NCI-H1417 treated with DMSO at 0.1 percent for 48 hours (cell line): ENCODE measurements at places on chromosomes 12 and 14.

GRCh38 chr12:96083020-96083719 lies 47.8 kb upstream of the LTA4H start:
- DNase-seq = no peak

GRCh38 chr12:78155546-78155945 lies 324.9 kb downstream of the NAV3 start:
- no peak for DNase-seq

DNA sequence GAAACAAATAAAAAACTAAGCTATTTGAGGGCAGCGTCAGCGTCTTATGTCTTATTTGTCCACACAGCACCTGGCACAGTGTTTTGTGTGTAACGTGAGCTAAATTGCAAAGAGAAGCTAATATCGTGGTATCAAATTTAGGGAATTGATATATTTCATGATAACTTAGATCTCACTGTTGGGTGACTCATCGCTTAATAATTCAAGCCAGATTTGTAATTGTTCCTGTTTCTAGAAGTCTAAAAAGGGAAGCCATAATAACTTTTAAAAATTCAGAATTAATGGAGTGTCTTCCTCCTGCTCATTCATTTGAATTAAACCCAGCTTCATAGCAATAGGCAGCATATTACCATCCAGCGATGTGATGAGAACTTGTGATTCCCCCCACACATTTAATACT lies 214.7 kb downstream of the PDZRN4 start:
- no peak for DNase-seq

- no peak for DNase-seq
Measured at GRCh38 chr14:77139022-77139421, 2.6 kb downstream of the ZDHHC22 start.

GRCh38 chr12:49867570-49868341 lies 24.9 kb upstream of the BCDIN3D start:
- no peak for DNase-seq

DNA sequence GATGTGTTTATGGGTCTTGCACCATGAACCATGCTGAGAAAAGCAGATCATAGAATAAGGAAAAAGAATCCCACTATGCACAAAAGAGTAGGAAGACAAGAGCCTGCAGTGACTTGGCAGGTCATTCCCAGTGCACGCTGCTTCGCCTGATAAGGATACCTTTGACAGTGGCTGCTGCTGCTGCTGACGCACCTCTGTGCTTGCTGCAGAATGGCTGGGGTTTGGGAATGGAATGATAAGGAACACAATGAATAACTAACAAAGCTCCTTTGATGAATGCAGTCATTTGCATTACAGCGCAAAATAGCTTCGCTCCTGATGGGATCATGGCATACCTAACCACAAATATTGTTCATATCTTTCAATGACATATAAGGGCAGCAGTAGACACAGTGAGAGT lies 278.7 kb downstream of the PDZRN4 start:
- no peak for DNase-seq

DNA sequence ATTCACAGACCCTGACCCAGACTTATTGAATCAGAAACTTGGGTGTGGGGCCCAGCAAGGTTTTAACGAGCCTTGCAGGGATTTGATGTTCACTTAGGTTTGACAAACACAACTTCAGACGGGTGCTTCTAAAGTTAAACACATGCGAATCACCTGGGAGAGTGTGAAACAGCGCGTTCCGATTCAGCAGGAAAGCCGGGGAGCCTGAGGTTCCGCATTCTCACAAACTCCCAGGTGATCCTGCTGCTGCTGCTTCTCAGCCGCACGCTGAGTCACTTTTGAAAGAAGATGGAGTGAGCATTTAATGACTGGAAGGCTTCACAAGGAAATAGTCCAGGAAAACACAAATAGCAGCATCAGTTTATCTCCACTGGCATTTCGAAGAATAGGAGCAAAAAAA lies 44.2 kb upstream of the DDX11 start:
- no peak for DNase-seq

DNA sequence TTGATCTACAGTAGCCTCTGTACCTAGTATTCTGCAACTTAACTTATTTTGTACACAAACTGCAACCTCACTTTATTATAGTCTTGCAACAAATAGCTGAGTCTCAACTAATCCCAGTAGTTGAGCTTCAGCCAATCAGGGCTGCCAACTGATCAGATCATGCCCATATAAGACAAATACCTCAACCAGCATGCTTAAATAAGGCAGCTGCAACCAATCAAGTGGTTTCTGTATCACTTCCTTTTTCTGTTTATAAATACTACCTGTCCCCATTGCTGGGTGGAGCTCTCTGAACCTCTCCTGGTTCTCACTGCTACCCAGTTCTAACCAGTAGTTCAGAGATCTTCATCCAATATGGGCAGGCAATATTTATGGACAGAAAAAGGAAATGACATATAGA lies 248.5 kb upstream of the FBXO33 start:
- DNase-seq = no peak

GRCh38 chr14:20143911-20144310 lies 5.3 kb downstream of the OR4N5 start:
- DNase-seq = no peak

DNA sequence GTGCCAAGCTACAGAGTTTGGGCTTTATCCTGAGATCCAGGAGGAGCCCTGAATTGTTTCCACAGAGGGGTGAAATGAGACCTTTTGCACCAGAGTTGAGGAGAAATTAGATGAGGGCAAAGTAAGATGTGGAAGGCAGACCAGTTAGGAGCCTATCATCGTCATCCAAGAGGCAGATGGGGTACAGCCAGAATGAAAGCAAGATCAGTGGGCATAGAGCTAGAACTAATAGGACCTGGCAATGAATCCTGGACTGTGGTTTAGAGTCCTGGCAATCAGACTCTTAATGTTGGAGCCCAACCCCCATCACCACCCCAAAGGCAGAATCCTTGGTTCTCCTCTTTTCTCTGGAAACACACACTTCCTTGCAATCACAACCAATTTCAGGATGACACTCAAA lies 166.6 kb upstream of the HMGA2 start:
- DNase-seq = no peak

- DNase-seq = no peak
Measured at GRCh38 chr12:95608252-95609033, 57.2 kb upstream of the USP44 start.

DNA sequence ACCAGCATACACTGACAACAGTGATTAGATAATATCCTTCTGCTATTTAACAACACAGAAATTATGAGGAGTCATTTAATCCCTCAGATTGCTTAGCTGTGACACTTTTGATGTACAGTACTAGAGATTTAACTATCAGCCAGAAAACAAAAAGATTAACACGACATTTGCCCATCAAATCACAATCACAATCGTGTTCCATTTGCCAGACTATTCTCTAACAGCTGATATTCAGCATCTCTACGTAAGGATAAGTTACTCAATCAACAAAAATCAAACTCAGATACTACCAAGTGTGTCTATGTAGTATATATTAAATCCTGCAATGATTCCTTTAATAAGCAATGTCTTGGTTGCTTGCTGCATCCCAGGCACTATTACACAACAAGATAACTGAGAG lies 558.7 kb upstream of the USP15 start:
- DNase-seq = no peak

GRCh38 chr12:89593233-89593632 lies 67.4 kb upstream of the POC1B start:
- DNase-seq = no peak

DNA sequence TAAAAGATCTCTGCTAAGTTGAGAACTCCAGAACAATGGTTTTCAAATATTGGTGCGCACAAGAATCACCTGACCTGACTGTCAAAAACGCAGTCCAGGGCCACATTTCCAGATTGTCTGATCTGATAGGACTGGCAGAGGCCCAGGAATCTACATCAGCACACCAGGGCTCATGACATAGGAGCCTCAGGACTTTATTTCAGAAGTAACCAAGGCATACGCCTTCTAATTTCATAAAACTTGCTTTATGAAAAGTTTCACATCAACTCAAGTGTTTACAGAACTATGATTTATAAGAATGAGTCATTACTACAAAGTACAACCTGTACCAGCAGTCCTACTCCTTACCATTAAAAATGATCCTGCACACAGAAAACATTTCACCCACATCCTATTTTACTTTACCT lies 47.7 kb upstream of the PTPRO start:
- DNase-seq = no peak

DNA sequence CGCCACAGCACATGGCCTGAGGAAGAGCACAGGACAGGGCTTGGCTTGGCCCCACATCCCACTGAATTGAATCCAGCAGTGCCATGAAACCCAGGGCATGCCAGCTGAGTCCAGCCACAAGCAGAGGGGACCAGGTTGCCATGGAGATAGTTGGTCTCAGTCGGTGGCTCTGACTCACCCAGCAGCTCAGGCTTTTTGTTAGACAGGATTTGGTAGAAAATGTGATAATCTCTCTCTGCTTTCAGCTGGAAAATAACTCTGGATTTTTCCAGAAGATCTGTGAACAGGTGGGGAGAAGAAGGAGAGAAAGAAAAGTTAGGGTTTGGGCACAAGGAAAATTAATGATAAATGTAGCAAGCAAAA lies 4.8 kb downstream of the MYH7 start:
- DNase-seq = no peak

DNA sequence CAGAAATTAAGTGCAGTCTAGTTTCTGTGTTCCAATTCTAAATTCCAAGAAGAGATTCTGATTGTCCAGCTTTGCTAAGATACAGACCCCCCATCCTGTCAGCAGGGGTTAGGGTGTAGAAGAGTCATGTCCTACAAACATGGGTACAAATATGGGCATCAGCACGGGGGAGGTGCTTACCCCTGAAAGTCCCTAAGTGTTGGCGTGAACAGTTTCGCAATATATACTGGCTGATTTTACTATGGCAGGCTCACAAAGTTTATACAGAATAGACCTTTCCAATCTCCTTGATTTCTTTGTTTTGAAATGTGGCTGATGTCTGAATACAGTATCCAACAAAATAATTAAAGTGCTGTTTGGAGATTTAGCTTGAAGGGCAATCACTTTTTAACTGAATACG lies 71.6 kb upstream of the PPM1H start:
- DNase-seq = no peak

DNA sequence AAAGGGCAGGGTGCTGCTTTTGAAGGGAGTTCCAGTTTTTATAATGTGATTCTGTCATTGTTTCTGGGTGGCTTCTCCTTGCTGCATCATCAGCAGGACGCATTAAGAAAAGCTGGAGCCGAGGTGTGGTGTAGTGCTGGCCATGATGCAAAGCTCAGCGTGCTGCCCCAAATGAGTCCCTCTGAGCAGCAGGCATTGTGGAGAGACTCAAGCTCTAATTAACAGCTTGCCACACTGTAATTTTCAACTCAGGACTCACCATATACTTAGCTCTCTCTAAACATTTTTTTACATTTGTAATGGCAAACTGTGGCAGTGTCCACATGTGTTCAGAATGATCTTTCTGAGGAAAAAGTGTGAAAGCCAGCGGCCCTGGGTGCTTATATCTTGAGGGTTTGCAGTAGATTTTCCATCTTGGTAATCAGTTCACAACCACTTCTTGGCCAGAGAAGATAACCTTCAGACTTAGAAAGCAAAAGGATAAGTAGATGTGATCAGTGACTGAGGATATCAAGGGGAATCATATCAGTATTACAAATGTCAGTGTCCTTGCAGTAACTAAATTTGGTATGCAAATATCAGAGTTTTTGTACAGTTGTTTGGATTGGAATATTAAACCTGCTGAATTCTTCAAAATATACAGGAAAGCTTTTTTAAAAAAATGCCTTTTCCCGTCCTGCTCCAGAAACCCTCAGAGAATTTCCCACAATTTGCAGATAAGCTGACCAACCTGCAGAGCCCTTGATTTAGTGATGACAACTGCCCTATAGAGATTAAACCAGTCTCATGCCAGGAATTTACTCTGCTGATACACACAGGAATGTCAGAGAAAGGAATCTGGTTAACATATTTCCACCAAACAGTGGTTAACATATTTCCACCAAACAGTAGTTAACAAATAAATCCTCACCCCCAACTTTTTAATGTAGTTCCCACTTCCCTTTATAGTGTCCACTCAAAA lies 63.6 kb downstream of the DAAM1 start:
- no peak for DNase-seq

DNA sequence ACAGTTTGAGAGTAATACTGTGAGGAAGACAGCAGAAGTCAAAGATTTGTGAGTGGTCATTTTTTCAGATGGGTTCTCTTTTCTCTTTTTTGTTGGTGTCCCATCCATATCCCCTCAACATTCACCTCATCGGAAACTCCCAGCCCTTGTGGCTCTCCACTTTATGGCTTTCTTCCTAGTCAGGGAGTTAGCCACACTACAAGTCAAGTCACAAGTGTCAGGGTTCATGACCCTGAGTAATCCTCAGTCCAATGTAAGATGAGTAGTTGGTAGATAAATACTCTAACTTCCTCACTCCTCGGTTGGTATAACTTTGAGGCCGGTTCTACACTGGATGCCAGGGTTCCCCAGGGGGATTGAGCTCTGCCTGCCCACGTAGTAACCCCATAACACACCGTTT lies 41.4 kb downstream of the PTGER2 start:
- DNase-seq = no peak

DNA sequence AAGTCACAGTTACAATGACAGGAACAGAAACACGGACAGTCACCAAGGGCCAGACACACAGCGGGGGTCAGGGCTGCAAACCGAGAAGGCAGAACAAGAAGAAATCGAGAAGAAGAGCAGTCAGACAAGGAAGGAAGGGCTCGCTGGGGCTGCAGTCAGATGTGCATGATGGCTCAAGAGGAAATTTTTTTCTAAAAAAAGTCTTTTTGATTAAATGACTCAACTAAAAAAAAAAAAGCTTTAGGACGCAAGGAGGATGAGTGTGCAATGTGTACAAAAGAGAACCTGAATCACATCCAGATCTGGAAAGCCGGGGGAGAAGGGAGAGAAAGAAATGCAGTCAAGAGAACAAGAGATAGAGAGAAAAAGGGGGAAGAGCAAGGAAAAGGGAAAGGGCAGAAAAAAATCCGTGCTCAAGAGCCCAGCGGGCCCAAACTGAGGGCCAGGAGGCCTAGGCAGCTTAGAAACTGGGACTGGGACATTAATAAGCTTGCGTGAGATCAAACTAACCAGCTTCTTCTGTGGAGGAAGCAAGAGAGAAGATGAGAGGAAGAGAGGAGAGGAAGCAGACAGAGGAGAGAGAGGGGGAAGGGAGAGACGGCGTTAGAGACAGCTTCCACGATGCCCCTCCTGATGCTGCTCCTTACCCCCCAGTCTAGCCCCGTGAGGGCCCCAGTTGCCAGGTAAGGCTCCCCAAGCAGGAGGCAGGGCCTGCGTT lies 6.7 kb downstream of the IFFO1 start:
- DNase-seq = no peak

GRCh38 chr12:51369581-51369980 lies 21.6 kb downstream of the GALNT6 start:
- DNase-seq = no peak

GRCh38 chr14:61502459-61503093 lies 181.2 kb downstream of the PRKCH start:
- no peak for DNase-seq

GRCh38 chr12:96107236-96107635 lies 71.8 kb upstream of the LTA4H start:
- no peak for DNase-seq

GRCh38 chr14:83825843-83826242 lies 1704.1 kb upstream of the FLRT2 start:
- DNase-seq = no peak

DNA sequence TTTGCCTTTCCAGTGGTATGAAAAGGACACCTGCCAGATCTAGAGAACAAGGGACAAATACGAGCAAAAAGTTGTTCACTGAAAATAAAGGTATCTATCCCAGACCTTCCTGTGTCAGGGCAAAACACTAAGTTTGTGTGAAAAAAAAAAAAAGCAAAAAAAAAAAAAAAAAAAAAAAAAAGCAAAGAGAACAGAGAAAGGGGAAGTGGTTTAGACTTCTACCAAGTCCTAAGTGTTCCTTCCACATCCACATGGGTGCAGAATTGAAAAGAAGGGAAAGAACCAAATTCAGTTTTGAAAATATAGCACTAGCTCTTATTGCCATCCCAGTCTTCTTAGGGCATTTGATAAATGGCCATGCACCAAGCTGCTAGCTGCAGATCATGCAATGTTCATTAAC lies 41.7 kb downstream of the ZCRB1 start:
- no peak for DNase-seq
